ENCODE measurements at places on chromosomes 12 and 14.

GRCh38 chr12:111014547-111014946, 94.2 kb upstream of the MYL2 start:
- DNase-seq = no peak

GRCh38 chr12:124115976-124116690, 143.1 kb downstream of the ZNF664 start:
- DNase-seq = no peak

- peak; percentile 33 for DNase-seq
Measured at GRCh38 chr12:11545484-11546330, 103.8 kb upstream of the ETV6 start.

DNA sequence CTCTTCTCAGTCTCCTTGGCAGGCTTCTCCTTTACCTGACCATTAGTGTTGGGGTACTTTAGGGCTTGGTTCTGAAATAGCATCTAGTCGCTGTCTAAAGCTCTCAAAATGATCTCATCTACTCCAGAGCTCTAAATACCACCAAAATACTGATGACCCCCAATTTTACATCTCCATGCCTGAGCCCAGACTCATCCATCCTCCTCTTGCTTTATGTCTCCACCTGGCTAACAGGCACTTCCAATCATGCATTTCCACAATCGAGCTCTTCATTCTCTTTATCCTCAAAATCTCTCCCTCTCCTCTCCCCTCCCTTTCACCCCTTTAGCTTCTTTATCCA, 40.5 kb upstream of the PTGR2 start:
- DNase-seq = no peak

GRCh38 chr12:27429606-27430005, 16.9 kb upstream of the SMCO2 start:
- DNase-seq = no peak

DNA sequence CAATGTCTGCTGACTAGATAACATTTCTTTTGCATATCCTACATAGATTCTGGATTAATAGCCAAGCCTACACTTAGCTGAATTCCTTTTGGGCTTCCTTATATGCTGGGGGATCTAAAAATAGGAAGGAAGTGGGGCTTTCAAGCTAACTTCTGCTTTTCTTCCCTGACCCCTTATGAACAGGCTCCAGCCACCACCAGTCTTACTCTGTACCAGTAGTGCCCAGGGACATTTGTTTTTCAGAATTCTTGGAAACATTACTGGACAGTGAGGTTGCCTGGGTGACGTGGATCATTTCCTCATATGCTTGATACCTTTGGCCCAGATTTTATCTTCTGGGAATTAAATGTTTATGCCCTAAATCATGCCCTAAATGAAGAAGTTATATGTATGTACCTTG, 55.9 kb upstream of the SRRM4 start:
- DNase-seq = no peak

- no peak for DNase-seq
Measured at GRCh38 chr12:75727577-75727976, 216.2 kb upstream of the KRR1 start.

DNA sequence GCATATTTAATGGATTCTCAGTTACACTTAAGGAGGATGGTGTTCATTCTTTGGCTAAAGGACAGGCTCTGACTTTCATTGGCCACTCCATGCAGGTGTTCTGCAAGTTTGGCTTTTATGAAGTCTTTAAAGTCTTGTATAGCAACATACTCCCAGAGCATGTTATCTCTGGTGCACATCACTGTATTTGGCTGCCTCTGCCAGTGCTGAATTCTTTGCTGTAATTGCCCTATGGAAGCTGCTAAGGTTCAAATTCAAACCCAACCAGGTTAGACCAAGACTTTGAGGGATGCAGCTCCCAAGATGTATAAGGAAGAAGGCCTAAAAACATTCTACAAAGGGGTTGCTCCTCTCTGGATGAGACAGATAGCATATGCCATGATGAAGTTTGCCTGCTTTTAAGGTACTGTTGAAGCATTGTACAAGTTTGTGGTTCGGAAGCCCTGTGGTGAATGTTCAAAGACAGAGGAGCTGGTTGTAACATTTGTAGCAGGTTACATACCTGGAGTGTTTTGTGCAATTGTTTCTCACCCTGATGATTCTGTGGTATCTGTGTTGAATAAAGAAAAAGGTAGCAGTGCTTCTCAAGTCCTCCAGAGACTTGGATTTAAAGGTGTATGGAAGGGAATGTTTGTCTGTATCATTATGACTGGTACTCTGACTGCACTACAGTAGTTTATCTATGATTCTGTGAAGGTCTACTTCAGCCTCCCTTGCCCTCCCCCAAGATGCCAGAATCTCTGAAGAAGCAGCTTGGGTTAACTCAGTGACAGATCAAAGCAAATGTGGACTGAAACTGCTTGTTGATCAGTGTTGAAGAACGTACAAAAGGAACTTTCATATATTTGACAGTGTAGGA, 19.4 kb downstream of the TMEM116 start:
- DNase-seq = no peak

DNA sequence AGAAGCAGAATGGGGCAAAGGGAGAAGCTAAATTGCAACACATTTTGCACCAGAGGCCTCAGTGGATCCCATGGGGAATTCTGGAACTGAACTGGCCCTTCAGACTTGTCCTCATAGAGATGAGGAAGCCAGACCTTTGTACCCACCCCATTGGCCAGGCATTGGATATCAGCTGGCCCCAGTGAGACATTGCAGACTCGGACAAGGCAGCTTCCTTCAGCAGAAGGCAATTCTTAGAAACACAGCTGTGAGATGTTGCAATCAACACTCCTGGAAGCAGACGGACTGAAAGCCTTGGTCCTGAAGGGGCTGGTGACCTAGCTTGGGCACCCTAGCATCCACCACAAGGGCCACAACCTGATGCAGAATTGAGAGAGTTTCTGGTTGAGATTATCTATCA, 218.1 kb downstream of the MSRB3 start:
- DNase-seq = no peak

GRCh38 chr12:92955997-92956663, 27.0 kb upstream of the EEA1 start:
- no peak for DNase-seq

- no peak for DNase-seq
Measured at GRCh38 chr14:41397926-41398325, 208.8 kb upstream of the LRFN5 start.

DNA sequence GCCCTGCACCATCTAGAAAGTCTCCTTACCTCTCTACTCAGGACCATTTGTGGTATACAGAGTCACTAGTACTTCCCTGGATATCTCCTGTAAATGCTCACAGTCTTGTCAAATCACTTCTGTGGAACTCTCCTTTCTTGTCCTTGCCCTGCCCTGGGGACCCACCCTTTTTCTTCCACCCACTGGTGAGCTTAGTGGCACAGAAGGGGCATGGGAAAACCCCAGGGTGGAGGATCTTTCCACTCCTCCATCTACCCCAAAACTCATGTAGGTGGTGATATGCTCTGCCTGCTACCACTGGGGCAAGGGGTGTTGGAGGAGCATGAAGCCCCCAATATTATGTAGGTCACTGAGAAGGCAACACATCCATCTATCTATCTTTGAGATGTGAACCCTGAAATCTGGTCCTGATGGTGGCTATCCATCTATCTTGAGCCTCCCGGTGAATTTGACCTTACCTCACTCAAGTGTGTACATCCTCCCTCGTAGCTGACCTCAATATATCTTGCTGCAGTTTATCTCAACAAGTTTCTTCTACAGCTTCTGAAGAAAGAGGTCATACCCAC, 943 bp downstream of the TESPA1 start:
- DNase-seq = no peak

- DNase-seq = peak; percentile 26
Measured at GRCh38 chr14:95156161-95157047, 925 bp downstream of the DICER1 start.

DNA sequence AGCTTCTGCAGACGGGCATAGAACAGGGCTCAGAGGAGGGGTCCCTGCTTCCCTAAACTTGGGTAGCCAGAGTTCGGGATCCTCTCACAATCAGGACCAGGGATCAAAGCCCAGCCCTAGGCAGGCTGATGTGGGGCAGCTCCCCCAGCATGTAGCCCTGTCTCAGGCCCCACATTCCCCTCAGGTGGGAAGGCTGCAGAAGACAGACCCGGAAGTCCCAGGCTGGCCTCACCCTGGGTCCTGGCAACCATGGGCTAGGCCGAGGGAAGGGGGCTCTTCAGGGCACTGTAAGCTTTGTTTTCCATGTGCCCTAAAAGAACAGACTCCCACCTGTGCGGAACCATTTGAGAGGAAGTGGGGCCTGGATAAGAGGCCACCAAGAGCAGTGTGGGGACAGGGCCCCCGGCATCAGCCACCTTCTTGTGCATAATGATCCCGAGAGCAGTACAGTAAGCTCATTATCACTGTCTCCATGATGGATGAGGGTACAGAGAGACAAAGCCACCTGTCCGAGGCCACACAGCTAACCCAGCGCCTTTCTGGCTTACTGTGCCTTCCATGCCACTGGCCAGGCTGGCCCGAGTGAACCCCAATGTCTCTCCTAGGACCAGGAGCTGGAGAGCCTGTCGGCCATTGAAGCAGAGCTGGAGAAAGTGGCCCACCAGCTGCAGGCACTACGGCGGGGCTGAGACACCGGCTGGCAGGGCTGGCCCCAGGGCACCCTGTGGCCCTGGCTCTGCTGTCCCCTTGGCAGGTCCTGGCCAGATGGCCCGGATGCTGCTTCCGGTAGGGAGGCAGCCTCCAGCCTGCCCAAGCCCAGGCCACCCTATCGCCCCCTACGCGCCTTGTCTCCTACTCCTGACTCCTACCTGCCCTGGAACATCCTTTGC, 11.5 kb downstream of the CHGA start:
- DNase-seq = no peak

DNA sequence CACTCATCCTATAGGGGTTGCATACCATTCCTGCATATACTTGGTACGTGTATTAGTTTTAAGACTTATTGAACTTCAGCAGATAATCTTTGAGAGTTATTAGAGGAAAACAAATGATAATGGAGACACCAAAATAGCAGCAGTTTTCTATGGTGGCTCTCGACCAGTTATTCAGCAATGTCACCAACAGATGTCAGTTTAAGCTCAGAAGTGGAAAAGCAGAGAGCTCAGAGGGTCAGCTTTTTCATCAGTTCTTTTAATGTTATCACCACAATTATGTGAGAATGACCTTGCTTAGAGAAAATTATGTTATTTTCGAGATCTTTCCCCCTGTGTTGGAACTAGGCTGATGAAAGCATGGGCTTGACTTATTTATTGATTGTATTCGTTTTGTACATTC, 32.0 kb downstream of the PTPN11 start:
- DNase-seq = no peak

GRCh38 chr12:96497855-96498254, 8.5 kb downstream of the CFAP54 start:
- DNase-seq = no peak

DNA sequence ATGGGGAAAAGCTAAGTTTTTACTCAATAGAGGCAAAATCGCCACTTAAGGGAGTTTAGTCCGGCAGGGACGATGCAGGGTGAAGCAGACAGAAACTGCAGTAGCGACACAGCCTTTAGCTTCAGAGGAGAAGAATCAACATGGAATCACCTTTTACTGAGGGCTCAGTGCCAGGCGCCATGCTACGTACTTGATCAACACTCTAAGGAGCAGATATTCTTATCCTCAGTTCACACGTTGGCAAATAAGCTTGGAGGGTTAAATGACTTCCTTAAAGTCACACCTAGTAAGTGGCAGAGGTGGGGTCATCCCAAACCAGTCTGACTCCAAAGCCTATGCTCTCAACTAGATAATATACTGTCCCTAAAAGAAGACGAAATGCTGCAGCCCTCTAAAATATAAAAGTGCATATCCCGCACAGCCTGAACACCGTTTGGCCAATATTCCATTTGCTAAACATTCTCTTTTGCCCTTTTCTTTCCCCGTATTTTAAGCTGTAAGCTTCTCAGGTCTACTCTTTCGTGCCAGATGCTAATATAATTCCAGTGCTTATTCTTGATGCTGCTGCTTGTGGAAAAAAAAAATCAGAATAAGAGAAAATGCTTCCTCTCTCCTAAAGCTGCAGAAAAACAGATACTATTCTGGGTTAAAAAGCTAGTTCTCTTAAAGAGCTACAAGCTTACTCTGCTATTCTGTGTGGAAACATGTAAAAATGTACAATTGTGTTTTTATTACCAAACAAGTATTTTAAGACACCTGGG, 10.9 kb downstream of the CCDC92 start:
- DNase-seq = no peak

DNA sequence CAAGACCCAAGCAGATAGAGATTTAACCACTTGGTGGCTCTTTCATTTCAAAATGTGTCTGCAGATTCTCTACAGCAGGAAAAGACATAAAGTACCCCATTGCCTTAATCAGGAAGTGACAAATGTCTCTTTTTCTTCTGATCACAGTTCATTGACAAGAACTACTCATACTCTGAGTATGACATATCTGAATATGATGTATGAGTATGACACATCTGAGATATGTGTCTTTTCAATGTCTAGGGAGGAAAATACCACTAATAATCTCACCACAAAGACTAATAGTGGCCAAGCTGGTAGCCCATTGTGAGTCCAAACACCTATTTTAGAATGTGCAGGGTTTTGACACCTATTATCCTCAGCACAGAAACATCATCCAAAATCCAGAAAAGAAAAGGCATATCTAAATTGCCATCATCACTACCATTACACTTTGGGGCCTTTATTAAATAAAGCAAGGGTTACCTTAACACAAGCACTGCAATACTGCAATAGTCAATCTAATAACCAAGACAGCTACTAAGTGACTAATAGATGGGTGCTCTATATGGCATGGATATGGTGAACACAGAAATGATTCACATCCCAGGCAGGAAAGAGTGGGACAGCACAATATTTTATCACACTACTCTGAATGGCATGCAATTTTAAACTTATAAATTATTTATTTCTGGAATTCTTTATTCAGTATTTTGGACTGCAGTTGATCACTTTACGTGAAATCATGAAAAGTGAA, 243.7 kb upstream of the FAR2 start:
- DNase-seq = no peak

DNA sequence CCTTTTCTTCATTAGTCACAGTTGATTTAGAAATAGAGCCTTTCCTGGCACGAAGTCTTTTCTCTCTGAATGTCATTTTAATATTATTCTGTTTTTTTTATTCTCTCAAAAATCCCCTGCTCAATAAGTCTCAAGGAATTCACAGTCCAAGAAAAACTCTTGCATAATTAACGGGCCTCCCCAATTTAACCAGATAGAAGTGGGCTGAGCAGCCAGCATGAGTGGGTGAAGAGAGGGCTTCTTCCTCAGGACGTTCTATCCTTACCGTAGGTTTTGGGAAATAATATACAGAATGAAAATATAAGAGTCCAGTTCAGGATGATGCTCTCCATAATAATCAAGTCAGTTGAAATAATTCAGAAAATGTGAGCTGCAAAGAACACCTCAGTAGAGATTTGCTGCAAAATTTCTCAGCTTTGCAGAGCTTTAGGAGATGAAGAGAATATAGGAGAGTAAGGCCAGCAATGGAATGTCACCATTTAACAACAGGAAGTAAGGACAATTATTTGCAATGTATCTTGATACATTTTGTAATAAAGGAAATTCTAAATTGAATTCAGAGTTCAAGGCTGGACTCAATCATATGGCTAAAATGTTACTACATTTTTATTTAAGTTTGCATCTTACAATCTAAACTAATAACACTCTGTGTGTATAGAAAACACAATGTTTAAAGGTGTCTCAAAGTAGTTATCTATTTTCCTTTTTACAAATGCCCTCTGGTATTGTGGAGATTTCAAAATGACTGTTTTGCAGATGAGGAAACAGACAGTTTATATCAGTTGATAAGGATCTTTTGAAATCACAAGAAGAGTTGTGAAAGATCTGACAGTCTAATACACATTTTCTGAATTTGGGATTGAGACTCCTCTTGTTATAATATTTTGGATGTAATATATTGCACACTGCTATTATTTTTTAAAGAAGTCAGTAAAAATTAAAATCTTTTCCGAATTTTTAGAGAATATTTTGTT, 1724.1 kb upstream of the SEL1L start:
- no peak for DNase-seq

- DNase-seq = no peak
Measured at GRCh38 chr14:84555493-84555892, 974.5 kb upstream of the FLRT2 start.
